Activated T-cell treated with anti-CD3 and anti-CD28 coated beads for 4 hours (primary cell): ENCODE measurements at places on chromosomes 3 and 15.

DNA sequence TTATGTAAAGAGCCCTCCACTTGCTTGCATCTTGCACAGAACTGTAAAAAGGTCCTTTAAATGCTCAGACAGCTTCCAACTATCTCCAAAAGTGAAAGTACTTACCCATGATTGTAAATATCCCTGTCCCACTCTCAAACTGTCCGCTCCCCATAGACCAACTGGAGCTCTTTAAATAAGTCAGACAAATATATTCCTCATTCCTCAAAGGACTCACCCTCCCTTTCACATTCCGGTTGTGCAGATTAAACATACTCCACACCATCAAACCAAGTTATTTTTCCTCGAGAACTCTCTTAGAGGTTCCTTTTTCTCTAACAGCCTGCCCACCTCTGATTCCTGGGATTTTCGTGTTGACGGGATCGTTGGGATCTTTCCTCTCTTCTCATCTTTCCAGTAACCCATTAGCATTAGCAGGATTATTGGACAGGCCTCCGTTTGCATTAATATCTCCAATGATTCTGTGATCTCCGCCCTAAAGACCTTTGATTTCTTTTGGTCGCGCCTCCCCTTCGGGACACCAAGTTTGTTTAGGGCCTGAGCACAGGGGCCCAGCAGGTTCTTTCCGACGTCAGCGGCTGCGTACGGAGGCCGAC is 763 bp downstream of the GOLGB1 start:
- DNase-seq, result no peak

GRCh38 chr15:63722204-63722808 is 111.4 kb downstream of the HERC1 start:
- DNase-seq, result no peak

GRCh38 chr15:85361323-85361722 is 19.1 kb upstream of the AKAP13 start:
- no peak for DNase-seq

DNA sequence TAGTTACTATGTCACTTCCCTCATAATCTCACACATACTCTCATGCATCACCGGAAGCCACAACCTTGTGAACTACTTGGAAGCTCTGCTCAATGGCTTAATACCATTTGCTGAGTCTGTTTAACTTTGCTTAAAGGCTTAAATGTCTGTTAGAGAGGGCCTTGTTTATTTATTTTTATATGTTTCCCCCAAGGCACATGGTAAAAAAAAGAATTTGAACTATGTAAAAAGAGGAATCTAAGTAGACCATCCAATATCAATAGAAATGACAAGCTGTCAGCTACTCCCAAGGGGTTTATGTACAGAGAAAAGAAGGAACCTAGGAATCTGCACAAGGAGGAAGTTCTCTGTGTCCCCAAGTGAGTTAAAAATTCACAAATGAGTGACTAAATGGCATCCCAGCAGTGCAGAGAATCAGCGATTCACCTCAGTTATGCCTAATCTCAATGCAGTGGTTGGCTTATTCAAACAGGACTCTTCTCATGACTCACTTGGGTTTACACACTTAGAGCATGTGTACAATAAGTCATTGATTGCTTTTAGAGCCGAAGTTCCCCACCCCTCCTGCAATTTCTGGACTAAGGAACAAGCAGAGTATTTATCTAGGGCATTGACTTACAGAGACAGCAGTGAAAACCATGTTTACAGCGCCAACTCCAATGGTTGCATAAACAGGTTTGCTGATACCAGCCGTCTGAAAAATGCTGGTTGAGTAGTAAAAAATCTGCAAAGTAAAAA is 24.4 kb downstream of the SLC2A2 start:
- no peak for DNase-seq

GRCh38 chr3:5047764-5048419 is 68.7 kb downstream of the BHLHE40 start:
- no peak for DNase-seq

DNA sequence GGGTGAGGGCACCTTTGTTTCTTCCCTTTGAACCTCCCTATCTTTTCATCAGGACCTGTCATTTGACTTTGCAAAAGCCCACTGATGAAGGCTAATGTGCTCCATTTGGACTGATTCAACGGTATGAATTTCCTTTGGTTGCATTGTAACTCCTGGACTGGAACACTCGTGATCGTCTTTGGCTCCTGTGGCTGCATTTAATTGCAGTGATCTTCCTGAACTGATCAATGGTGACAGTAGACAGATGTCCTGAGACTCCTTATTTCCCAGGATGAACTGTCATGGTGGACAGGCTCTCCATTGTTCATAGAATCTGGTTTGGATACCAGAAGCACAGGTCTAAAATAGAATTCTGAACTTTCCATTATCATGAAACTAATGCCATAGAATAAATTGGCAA is 224.8 kb upstream of the GAP43 start:
- no peak for DNase-seq

GRCh38 chr15:81006124-81006523 is 5.4 kb downstream of the TLNRD1 start:
- DNase-seq, result no peak

- no peak for DNase-seq
Observed at GRCh38 chr15:57026016-57026592, 107.7 kb downstream of the TCF12 start.

GRCh38 chr3:111862415-111862814 is 3.4 kb downstream of the PHLDB2 start:
- DNase-seq, result no peak
